ENCODE measurements at places on chromosomes 4 and X.

DNA sequence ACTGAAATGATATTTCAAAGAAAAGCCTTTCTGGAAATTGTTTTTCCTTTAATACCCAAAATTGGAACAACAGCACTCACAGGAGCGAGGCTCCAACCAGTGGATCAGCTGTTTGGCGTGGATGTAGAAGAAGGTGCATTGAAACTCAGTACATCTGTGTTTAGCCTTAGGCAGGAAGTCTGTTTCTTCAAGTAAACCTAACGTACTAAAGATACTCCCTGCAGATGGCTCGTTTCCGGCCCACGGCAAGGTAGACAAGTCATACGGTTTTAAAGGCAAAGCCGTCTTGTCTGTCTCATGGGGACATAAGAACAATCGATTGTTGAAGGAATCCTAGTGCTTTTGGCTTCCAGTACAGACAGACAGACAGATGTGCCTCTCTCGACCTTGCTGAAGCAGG lies 50.0 kb upstream of the CLCN4 start:
- peak; percentile 64 for DNase-seq

GRCh38 chr4:151129796-151130195 lies 30.4 kb downstream of the RPS3A start:
- DNase-seq = no peak

GRCh38 chrX:120365968-120366367 lies 4.1 kb downstream of the ATP1B4 start:
- no peak for DNase-seq

GRCh38 chr4:7430965-7431695 lies 3.6 kb downstream of the PSAPL1 start:
- no peak for DNase-seq

GRCh38 chr4:4763822-4764557 lies 95.5 kb upstream of the MSX1 start:
- DNase-seq = no peak

Data from CD4-positive, alpha-beta T cell treated with Interleukin-10 for 1 hour (primary cell).